Activated naive CD4-positive, alpha-beta T cell (primary cell): ENCODE measurements at places on chromosomes 7 and 10.

DNA sequence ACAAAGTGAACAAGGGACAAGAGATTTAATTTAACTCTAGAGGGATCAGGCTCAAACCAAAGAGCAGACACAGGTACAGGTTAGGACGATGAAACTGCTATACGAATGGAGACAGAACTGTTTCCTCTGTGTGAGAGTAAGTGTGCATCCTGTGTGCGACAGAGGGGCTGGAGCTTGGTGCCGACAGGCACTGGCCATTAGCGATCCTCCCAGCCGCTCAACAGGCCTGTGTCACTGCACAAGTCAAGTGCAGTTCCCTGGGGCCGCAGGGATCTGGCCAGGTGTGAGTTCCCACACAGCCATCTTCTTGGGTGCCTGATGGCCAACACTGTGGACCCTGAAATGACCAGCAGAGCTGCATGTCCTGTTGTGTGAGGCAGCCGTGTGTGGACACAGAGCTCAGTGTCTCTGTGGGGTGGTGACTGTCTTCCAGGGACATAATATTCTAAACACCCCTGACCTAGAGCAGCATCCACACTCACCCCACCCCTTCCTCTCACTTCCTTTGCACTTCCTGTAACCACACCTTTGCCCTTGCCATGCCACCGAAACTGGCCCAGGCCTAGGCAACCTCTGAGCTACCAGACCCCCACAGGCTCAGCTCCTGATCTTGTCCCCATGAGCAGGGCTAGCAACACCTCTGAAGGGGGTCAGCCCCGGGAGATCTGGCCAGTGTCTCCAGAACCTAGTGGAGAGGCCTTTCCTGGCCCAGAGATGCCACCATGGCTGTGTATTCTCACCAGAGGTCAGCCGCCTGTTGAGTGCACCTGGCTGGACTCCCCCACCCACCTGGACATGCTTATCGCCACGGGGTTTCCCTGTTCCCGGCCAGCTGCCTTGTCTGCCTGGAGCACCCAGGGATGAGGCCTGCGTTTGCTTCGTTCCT, 11.7 kb upstream of the TBRG4 start:
- DNase-seq: no peak

GRCh38 chr10:3906511-3907111, 121.6 kb upstream of the KLF6 start:
- no peak for DNase-seq

- no peak for DNase-seq
Observed at GRCh38 chr7:152709287-152710152, 33.6 kb upstream of the XRCC2 start.

DNA sequence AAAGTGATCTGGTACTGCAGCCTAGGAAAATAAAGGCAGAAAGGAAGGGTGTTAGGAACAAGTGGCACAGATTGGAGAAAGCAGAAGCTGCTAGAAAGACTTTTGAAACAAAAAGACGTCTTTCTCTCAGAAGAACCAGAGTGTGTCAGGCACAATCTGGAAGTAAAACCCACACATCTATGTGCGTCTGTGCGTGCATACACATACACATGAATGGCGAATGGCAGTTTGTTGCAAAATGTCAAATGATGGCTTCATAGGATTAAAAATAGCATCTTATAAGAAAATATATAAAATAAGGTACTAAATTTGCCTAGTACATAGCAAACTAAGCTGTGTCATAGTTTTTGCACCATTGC, 246.3 kb downstream of the CDK14 start:
- no peak for DNase-seq

GRCh38 chr10:106661767-106662140, 502.8 kb downstream of the SORCS1 start:
- DNase-seq: no peak

DNA sequence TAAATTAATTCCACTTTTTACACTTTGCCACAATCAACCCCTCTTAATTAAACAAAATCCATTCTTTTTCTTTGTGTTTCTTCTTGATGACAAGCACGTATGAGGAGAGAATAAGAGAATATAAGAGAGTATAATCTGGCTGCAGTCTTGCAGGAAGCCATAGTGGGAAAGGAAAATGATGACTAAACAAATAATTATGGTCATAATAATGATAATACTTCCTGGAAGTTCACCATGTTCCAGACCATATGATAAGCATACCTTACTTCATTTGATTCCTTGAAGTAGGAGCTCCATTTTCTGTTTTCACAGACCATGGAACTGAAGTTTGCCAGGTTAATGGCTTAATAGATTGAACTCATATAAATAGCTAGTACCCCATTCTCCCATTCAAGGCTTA, 237.8 kb downstream of the SEMA3D start:
- no peak for DNase-seq

DNA sequence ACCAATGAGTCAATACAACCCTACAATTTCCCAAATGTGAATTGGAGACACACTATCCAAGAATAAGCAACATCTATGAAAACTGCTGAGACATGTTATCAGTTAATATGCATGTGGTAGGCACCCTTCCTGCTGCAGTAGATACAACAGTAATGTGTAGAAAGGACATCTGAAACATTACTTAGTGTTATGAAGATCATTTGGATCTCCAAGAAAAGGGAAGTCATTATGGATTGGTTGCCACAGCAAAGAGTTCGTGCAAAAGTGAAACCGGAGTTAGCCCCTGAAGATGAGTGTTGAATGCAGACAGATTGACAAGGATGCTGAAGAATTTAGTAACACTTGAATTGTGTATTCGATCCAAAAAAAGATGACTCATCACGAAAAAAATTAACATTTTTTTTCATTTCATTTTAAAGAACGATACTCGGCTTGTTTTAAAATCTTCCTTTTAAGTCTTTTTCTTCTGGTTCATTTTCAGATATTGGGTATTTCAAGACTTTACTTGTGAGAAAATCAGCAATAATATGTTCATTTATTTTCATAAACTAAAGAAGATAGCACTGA, 322.4 kb upstream of the KLF6 start:
- DNase-seq: no peak

GRCh38 chr10:122279725-122280141, 8.6 kb downstream of the BTBD16 start:
- no peak for DNase-seq

DNA sequence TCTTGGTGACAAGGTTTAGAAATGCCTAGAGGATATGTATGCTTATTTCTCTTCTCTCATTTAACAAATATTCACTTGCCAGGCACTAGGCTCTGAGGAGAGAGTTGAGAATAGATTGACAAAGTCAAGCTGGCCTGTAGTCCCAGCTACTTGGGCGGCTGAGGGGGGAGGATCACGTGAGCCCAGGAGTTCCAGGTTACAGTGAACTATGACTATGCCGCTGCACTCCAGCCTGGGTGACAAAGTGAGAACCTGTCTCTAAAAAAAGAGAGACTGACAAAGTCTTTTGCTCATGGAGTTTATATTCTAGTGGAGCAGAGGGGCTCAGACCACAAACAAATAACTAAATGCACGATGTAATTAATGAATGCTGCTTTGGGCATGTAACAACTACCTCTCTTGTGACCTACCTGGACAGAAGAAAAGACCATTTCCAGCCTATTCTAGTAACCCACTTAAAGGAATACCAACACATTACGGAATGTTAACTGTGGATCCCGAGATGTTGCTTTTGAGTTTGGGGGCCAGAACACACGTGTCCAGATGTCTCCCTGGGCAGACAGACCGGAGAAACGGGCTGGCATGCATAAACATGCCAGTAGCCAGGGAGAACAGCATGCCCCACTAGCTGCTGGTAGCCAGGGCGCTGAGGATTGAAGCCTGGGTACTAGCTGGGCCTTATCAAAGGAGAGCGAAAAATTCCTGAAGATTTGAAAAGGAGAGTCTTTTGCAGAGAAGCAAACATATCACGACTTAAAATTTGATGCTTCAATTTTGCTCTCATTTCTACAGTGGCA, 2.6 kb upstream of the BMPR1A start:
- no peak for DNase-seq

GRCh38 chr7:155002411-155003091, 373 bp downstream of the PAXIP1 start:
- DNase-seq: no peak

- no peak for DNase-seq
Observed at GRCh38 chr7:41504214-41504980, 198.5 kb downstream of the INHBA start.

GRCh38 chr7:2575733-2576340, 17.1 kb downstream of the IQCE start:
- no peak for DNase-seq

DNA sequence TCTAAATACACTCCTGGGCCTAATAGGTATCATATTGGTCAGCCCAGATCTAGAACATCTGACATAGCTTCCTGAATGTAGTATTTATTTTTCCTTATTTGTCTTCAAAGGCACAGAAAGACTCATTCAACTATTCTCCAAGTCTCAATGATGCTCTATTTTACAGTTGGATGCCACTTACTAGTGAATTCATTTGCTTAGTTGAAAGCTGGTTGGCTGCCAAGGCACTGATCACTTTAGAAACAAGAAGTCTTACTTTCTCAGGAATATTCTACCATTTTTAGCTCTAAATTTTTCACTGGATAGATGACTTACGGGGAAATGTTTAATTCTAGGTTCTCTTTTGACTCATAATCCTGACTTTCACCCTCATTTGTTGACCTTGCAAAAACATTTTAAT, 863.4 kb downstream of the SORCS1 start:
- no peak for DNase-seq

DNA sequence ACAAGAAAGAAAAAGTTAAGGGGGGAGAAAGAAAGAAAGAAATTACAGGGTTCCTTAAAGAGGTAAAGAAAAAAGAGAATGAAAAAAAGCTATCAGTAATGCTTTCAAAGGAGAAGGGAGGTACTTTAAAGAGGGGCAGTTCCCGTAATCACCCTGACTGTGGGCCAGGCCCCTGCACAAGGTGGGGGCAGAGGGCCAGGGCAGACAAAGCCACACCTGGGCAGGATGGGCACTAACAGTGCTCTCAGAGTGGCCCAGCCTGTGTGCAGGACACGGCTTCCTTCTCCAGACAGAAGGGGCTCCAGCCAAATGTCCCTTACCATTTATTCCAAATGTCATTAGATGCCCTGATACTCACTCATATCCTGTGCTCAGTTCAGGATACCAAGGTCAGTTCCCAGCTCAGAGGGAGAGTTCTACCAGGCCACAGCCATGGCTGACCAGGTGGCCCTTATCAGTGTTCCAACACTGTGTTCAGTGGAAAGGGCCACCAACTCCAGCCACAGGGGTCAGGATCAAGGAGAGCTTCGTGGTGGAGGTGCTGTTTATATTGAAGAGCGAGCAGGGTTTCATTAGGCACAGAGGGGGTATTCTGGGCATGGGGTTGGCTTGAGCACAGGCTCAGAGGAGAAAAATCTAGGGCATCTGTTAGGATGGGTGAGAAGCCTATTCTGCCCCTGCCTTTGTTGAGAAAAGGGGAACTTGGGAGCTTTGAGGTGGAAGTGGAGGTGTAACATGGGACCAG, 29.9 kb downstream of the DPCD start:
- no peak for DNase-seq

DNA sequence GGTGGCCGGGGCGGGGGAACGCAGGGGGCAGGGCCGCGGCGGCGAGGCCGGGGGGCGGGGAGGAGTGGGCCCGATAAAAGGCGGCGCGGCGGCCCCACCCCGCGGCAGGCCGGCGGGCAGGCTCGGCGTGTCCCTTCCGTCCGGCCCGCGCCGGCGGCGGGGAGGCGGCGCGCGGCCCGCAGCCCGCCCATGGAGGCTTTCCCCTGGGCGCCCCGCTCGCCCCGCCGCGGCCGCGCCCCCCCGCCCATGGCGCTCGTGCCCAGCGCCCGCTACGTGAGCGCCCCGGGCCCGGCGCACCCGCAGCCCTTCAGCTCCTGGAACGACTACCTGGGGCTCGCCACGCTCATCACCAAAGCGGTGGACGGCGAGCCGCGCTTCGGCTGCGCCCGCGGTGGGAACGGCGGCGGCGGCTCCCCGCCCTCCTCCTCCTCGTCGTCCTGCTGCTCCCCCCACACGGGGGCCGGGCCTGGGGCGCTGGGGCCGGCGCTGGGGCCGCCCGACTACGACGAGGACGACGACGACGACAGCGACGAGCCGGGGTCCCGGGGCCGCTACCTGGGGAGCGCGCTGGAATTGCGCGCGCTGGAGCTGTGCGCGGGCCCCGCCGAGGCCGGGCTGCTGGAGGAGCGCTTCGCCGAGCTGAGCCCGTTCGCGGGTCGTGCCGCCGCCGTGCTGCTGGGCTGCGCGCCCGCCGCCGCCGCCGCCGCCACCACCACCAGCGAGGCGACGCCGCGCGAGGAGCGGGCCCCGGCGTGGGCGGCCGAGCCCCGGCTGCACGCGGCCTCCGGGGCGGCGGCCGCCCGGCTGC, at the start of gene NANOS1:
NANOS1 (plus strand) TSS at position 102 of the 808 bp plus-strand sequence; CDS start at position 190, 88 bp downstream.
- peak; percentile 27 for DNase-seq

- DNase-seq: no peak
Observed at GRCh38 chr10:20892796-20893195, 4.3 kb downstream of the NEBL start.

DNA sequence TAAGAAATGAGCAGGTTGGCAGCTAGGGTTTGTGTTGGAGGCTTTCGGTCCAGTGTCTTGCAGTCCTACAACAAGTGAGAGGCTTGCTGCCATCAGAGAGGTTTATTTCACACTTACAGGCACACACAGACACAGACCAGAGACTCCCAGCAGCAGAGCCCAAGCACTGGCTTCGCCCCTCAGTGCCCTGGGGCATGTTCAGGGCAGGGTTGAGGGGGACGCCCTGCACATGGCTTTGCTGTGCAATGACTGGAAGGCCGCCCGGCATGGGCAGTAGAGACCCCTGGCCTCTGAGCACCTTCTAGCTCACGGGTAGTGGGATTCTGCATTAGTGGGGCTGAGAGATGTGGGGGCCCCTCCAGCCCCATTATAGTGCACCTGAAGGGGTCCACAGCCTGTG, 3.8 kb downstream of the SPRN start:
- no peak for DNase-seq
